Right kidney (tissue), 9 donors: ENCODE measurements at places on chromosomes 2 and 18.

GRCh38 chr18:40877096-40877495, 1077.9 kb upstream of the PIK3C3 start:
- DNase-seq = no peak

DNA sequence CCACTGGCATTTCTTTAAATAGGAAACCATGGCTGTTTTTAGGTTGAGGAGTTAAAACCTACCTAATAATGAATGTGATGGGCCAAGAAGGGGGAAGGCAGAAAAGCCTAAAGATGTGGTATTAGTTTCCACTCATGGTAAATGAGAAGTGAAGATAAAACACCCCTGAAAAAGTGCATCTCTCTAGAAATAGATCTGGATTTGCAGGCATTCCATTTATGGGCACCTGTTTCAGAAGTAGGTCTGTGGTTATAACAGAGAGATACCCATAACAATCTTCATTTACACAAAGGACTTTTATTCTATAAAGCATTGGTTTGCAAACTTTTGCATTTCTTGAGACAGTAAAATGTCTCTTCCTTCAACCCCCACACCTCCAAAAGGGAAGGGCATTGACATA, 62.1 kb downstream of the PRKCE start:
- no peak for DNase-seq

DNA sequence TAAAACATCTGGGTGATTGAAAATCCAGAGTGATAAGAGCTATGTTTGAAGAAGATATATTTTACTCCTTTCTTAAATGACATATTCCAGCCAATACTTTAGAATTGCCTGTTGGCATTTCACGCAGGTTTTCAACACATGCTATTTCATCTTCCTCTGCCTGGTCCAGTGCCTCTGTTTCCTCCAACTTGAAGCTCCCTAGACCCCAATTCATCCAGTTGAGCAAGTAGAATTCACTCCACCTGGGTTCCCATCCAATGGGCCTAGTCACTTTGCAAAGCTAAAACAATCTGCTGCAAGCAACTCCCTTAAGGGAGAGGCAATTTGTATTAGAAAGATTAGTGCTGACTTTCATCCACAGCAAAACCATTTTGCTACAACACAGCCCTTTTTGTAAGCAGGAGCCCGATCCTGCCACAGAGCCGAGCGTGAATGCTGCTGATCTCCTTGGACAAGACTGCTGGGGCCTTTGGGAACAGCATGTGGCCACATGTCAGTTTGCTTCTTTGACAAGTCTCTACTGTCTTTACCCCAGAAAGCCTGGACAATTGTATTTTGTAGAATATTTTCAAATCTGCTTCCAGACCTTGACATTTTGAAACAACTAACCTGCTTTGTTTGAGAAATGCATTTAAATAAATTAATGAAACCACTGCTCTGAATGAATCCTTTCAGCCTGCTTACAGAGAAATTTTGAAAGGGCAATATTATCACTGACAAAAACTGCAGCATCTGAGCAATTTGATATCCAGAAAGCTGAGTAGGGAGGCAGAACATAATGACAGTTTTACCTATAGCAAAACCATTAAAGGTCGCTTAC, 259.1 kb downstream of the TDRD15 start:
- no peak for DNase-seq

DNA sequence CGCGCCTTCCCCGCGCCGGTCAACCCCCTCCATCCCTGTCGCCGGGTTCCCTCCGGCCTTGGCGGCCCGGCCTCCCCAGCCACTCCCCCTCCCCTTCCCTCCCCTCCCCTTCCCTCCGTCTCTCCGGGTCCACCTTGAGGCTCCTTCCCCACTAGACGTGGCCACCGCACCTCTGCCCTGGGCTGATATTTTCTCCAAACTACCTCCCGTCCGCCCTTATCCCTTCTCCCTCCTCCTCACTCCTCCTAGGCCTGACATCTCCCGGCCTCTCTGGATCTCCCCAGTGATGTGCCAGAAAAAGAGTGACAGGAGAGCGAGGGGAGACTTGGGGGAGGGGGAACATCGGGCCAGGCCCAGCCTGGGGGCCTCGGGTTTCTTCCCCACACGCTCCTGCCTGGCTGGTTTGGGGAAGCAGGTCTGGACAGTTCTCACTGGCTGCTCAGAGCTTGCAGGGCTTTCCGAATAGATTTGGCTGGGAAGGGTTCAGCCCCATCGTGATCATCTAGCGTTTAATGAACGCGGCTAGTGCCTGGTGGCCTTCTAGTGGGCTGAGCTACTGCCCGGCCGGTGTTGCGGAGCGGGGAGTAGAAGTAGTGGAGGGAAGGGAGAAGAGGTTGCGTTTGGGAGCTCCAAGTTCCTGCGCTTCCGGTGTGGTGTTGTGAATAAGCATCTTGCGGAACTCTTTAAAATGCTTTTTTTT, 641 bp downstream of the MAPRE3 start:
- peak; percentile 56 for DNase-seq

DNA sequence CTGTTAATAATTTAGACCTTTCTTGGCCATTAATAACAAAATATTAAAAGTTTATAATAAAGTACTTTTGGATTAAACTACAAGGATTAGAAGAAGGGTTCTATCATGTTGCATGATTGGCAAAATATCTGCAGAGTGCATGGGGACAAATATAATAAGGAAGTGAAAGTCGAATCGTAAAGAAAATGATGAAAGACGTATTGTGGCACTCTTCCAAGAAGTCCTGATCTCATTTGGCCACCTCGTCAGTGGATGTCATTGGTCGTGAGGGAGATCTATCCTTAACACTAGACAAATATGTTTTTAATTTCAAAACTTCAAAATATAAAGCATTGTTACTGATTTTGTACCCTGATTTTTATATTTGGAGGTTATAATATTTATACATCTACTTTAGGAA, 197.7 kb upstream of the STON1 start:
- no peak for DNase-seq

DNA sequence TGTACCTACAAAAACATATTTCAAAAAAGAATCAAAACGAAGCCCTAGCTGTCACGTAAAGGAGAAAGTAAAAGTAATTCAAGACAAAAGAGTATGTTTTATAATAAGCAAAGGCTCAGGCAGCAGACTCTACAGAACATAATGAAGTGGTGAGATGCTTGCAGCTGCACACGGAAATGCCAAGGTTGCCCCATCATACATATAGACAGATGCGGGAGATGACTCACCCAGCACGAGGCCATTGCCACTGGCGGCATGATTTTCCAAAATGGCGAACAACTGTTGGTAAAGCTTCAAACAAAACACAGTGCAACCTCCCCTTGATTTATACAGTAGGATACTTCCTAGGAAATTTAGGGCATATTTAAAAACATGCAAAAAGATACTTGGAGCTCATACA, 26.0 kb upstream of the C1QL2 start:
- no peak for DNase-seq

GRCh38 chr2:230944757-230945372, 19.8 kb upstream of the GPR55 start:
- DNase-seq = no peak

DNA sequence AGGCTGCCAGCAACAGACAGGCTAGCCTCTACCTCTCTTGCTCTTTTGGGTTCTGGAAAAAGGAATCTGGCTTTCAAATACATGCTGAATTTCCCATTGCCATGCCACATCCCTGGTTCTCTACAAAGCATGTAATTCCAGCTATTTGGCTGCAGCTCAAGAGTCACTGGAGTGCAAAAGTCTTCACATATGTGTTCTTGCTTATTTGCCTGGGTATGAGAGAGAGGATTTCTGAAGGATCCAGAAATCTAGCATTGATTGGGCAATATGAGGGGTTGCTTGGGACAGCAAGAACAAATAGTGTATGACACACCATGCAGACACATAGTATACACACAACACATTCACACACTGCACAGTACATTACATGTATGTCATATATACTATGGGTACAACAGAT, 30.7 kb upstream of the LGALSL start:
- no peak for DNase-seq

GRCh38 chr18:31686986-31687928, 2.9 kb upstream of the B4GALT6 start:
- DNase-seq = no peak

DNA sequence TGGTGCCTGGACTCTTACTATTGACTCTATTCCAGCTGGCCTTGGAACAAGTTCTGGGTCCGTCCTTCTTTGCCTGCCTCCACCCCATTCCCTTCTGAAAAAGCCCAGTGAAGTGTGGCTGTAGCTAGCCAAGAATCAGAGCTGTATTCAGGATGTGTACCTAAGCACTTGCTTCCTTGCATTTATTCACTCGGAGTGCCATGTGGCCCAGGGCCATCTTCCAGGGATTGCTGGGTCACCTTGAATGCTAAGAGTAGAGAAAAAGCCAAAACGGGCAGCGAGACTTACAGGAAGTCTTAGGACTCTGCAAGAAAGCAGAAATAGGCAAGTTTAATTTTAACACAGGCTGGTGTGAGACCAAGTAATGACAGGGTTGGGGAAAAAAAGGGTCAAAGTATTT, 4.1 kb downstream of the ITGA6 start:
- no peak for DNase-seq

GRCh38 chr2:234970477-234970882, 18.7 kb downstream of the SH3BP4 start:
- no peak for DNase-seq

DNA sequence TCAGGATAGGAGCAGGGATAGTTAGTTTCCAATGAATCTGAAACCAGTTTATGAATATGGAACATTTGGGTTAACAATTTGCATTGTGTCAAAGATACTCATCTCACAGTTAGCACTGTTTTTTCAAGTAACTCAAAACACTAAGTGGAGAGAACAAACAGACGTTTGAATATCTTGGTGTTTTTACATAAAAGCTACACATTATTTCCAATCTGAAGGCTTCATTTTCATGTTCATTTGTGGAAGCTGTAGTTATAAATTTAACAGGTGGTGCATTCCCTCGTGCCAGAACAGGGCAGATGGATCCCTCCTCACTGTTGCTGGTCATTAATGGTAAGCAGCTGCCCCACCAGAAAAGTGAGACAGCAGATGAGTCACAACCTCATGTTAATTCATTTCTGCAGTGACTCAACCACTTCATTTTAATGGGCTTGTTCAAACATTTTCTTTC, 286.9 kb downstream of the TMX3 start:
- DNase-seq = no peak

GRCh38 chr2:102660574-102660973, 41.2 kb downstream of the SLC9A2 start:
- DNase-seq = no peak

- no peak for DNase-seq
Observed at GRCh38 chr2:88068044-88068443, 419 bp downstream of the SMYD1 start.

- DNase-seq = no peak
Observed at GRCh38 chr2:13662055-13662454, 945.3 kb downstream of the TRIB2 start.

GRCh38 chr2:121902171-121902591, 146.7 kb downstream of the TSN start:
- no peak for DNase-seq
